ENCODE measurements at places on chromosomes 3 and 15.
A peak's percentile ranks its signal among the peaks of the same experiment; 100 is the strongest.

DNA sequence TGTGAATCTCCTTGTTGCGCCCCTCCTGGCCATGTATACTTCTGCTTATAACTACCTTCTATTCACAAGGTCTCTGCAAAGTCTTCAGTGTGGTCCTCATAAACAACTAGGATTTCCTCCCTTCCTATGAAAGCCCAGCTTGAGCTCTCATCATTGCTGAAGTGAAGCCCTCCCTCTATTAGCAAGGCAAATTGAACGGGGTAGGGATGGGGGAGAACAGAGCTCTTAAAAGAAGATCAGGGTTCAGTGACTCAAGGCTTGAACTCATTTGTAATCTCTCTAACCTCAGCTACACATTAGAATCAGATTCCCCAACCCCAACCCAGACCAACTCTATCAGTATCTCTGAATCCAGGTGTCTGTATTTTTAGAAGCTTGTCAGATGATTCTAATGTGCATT is 88.3 kb upstream of the ST8SIA2 start:
- no peak for DNase-seq

- no peak for DNase-seq
These were observed 7.9 kb downstream of the MESP2 start for GRCh38 chr15:89783861-89784685.

DNA sequence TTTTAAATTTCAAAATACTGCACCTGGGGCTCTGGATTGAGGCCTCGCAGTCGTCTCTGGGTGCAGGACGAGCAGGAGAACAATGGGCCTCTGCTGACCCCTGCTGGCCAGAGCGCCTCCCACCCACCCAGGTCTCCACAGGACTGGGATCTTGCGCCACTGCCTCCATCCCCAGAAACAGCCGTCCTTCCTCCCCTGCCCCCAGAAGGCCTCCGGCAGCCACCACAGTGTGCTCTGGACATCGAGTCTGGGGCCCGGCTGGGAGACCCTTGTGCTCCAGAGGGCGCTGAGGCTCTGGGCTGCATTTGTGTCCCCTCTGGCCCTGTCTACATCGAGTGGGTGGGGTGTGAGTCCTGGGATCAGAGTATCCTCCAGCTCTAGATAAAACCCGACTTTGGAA is 6.7 kb upstream of the ACSBG1 start:
- DNase-seq = peak; percentile 74

- DNase-seq = no peak
These were observed 120.0 kb upstream of the CTDSPL start for GRCh38 chr3:37741644-37742043.

DNA sequence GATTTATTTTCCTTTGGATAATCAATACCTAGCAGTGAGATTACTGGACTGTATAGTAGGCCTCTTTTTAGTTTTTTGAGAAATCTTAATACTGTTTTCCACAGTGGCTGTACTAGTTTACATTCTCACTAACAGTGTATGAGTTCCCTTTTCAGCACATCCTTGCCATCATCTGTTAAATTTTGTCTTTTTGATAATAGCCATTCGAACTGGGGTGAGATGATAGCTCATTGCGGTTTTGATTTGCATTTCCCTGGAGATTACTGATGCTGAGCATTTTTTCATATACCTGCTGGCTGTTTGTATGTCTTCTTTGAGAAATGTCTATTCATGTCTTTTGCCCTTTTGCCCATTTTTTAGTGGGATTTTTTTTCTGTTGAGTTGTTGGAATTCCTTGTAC is 210.8 kb downstream of the CGGBP1 start:
- DNase-seq = no peak

DNA sequence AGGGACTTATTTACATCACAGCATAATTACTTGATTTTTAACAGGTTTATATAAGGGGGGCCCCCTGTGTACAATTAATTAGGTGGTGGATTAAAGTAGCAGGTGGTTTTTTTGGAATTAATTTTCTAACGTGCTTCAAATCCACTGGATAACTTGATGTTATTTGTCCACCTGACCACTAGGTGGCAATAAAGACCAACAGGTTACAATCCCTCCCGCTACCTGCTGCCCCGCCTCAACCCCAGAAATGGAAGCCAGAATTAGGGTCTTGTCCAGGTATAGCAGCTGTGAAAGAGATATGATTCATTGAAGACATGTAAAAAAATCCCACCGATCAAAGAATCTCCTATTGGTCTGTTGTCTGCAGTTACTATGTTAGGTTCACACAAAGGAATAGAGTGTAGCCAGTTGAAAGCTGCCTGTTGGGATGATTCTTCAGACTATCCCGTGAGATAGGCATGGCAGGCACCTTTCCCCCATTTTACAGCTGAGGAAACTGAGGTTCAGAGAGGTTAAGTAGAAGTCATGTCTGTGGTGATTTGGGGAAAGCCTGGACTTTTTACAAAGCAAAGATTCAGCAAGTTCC is 44.0 kb downstream of the MFSD1 start:
- DNase-seq = peak; percentile 18

GRCh38 chr3:191198932-191199331 is at the start of gene OSTN:
TSS of gene OSTN (plus strand) at chr3:191199241. CDS start at chr3:191212533, 13,292 bp downstream.
- no peak for DNase-seq

DNA sequence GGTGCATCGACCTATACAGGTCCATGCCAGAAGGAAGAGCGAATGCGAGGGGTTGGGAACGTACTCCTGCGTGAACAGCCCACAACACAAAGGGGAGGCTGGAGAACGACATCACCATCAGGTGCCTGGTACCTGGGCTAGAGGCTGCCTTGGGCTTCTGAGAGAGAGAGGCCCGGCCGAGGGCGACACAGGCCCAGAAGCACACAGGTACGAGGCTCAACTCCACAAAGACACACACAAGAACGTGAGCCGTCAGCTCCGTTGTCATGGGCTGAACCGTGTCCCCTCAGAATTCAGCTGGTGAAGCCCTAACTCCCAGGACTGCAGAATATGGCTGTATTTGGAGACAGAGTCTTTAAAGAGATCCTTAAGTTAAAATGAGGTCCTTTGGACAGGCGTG is 134.3 kb downstream of the ATP10A start:
- no peak for DNase-seq

DNA sequence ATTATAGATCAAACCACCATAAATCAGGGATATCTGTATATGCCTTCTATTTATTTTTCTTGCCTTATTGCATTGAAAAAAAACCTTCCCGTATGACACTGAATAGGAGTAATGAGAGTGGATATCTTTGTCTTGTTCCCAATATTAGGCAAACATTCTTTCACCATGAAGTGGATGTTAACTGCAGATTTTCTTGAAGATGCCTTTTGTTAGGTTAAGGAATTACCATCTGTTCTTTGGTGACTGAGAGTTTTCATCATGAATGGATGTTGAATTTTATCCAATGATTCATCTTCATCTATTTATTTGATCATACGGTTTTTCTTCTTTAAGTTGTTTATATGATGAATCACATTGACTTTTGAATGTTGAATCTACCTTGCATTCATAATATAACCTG is 47.1 kb upstream of the MECOM start:
- DNase-seq = no peak

- DNase-seq = no peak
These were observed 216.0 kb upstream of the TPM1 start for GRCh38 chr15:62826561-62826960.

DNA sequence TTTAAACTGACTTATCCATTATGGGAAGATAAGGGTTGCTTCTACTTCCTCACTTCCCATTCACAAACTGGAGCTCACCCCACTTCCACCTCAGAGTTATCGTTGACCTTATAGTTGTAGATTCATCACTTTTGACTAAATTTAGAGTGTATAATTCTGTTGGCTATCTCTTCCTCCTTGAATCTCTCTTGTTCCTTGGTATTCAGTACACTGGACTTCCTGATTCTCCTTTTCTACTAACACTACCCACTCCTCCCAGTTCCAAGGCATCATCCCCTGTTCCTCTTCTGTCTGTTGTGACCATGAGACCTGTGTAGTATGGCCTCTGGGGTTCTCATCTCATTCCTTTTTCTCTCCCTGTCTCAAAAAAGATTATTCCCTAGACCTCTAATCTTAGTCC is 5.9 kb upstream of the GPR87 start:
- no peak for DNase-seq

DNA sequence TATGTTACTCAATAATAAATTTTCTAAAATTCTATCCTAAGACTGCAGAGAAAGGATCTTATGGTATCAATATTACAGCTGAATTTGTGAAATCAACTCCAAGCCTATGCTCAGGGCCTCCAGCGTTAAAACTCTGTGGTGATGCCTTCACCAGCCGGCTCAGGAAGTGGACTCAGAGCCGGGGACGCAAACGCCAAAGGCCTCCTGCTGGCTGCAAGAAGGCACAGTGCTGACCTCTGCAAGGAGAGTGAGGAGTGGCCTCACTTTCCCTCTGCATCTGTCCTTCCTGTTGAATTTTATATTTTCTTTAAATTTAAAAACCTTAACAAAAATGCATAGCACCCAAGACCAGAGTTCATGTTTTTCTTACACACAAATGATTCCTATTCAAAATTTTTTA is 48.5 kb downstream of the HERC2 start:
- no peak for DNase-seq

- no peak for DNase-seq
These were observed 9.3 kb downstream of the STRA6 start for GRCh38 chr15:74193299-74193718.

All from activated CD4-positive, alpha-beta T cell treated with anti-CD3 and anti-CD28 coated beads for 4 hours (primary cell).